Foreskin fibroblast (primary cell): ENCODE measurements at places on chromosomes 7 and 10.

DNA sequence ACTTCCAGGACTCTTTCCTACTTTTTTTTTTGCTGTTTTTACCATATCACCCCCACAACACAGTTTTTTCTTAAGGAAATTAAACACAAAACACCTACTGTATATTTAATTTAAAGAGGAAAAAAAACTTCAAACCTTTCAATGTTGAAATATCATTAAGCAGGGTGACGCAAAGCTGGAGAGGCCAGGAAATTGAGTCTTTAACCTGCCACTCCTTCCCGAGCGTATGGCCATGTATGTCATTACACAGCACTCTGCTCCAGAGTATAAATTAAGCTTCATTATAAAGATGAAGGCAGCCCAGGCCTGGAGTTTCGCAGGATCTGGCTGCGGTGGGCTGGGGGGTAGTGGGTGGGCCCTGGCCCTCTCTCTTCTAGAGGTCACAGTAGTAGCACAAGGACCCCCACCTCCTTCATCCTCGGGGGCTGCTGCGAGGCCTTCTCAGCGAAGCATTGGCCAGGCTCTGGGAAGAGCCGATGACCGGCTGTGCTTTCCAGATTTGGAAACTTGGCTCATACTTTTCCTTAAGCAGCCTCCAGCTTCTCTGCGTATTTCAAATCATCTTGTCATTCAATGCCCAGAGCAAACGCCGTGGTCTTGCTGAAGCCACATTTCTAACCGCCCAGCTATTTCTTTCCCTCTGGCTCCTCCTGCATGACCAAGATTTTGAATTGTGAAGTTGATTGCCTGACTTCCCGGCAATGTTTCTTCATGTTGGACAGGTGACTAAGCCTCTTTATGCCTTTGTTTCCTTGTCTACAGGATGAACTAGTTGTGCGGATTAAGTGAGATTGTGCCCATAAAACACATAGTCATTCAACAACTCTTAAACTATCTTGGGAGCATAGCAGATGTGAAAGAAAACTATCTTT lies 765.1 kb downstream of the SUGCT start:
- DNase-seq, result peak; percentile 18

GRCh38 chr10:24299578-24300260 lies 90.8 kb downstream of the KIAA1217 start:
- peak; percentile 5 for DNase-seq

- no peak for DNase-seq
Observed at GRCh38 chr7:73328696-73329095, 735 bp downstream of the FKBP6 start.

- peak; percentile 28 for DNase-seq
Observed at GRCh38 chr10:132387764-132388210, 9.2 kb upstream of the PWWP2B start.

- peak; percentile 11 for DNase-seq
Observed at GRCh38 chr7:101650579-101651081, 21.5 kb upstream of the MYL10 start.

GRCh38 chr7:45601816-45602540 lies 27.8 kb downstream of the ADCY1 start:
- no peak for DNase-seq

GRCh38 chr10:7085147-7085912 lies 325.5 kb downstream of the SFMBT2 start:
- peak; percentile 67 for DNase-seq

GRCh38 chr10:27413387-27413786 lies 90.7 kb upstream of the RAB18 start:
- DNase-seq, result no peak
